Neural crest cell (in vitro differentiated cells): ENCODE measurements at places on chromosomes 2 and 18. TPM values are rescaled to one million over a fixed set of nuclear protein-coding genes. Genes with fewer than 3 reads are reported as not detected.
A peak's percentile ranks its signal among the peaks of the same experiment; 100 is the strongest.

DNA sequence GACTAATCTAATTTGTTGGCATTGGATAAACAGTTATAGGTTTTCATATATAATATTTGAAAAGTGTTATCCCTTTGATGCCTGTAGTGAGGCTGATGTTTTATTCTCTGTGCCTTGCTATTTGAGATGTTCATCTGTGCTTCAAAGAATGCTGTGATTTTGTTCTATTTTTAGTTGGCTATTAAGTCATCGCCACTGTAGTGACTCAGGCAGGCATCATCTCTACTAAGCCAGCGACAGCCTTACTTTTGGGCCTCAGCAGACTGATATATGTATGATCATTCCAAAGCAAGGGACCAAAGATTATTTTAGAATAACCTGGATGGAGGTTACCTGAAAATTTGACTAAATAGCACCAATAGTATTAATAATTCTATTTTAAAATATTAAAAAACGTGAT is 1674.5 kb upstream of the NXPH2 start:
- no peak for DNase-seq

Gene LAMA3
- 0.25 and 0.35 TPM in 2 replicates for total RNA-seq

GRCh38 chr2:43803113-43803512 is 29.3 kb downstream of the DYNC2LI1 start:
- DNase-seq, result no peak

Gene PKDCC
- total RNA-seq, result 74.4 and 81.9 TPM in 2 replicates

- DNase-seq, result no peak
Observed at GRCh38 chr2:105504459-105504858, 105.6 kb upstream of the FHL2 start.

Gene GBX2
- 21.3 and 21.9 TPM in 2 replicates for total RNA-seq

DNA sequence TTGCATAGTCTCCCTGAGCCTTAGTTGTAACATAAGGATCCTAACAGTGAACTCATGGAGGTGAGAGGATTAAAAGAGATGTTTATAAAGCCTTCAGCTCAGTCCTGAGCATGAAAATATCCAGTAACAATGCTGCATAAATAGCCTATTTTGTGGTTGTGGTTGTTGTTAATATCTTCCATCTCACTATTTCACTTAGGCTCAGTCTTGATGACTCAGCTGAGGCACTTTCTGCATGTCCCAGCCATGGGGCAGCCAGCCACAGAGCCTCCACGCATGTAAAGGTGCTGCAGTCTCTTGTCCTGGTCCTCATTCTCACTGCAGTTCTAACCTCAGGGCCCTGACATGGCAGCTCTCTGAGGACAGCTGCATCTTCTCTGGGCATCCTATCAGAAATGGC is 218.8 kb upstream of the PKDCC start:
- no peak for DNase-seq

GRCh38 chr2:241893265-241893664 is 23.7 kb downstream of the RTP5 start:
- DNase-seq, result no peak

Gene REG1B
- total RNA-seq, result not detected in 2 replicates

DNA sequence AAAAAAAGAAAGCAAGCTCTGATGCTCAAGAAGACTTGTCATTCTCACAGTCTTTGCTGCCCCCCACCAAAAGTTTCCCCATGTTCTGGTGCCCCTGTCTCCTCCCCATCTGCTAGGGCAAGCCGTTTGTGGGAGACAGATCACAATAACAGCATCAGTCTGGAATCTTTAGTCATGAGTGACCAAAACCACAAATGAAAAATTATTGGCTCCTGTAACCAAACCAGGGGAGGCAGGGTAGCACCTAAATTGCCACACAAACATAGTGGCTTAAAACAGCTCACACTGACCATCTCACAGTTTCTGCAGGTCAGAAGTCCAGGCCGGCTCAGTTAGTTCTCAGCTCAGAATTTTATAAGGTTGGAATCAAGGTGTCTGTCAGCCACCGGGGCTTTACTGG is 9.1 kb upstream of the B3GNT7 start:
- DNase-seq, result no peak

DNA sequence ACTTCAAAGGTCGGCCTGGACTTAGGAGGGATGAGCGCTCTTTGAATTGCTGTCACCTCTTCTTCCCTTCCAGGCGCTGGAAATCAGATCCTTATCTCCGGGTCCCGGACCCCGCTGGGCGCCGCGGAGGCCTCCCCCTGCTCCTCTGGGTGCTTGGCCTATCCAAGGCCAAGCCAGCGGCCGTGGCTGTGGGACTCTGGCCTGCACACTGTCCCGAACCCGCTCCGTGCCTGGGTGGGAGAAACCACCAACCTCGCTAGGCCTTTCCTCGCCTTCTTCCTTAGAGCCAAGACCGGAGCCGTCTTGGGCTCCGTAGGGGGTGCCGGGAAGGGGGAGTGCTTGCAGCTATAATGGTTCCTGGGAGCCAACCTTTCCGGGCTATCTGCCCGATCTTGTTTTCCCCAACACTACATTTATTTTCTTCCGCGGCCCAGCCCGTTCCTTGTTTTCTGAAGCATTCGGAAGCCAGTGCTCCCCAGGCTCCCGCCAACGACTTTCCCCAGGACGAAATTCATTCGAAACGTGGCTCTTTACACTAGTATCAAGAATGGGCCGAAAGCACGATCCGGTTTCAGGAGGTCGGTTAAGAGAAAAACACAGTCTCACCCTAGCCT is 2.4 kb downstream of the OSR1 start:
- DNase-seq, result no peak

DNA sequence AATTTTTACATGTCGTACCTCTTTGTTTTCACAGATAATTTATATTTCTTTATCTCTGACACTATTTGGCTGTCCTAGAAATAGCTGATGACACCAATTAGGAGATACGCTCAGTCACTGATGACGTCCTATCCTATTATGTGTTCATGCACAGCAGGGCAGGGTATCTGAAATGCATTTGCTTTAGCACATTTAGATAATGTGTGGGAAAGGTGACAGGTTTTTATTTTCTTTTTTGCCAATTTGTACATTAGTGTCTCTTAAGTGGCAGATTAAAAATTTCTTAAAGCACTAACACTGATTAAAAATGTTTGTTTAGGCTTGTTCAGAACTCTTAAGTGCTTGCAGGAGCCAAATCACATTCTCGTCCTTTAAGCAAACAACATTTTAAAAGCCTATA is 39.7 kb downstream of the CDC42EP3 start:
- no peak for DNase-seq

GRCh38 chr2:47783486-47784351 is 774 bp downstream of the MSH6 start:
- peak; percentile 60 for DNase-seq

Gene CYRIA
- total RNA-seq, result 10.2 and 11.1 TPM in 2 replicates

DNA sequence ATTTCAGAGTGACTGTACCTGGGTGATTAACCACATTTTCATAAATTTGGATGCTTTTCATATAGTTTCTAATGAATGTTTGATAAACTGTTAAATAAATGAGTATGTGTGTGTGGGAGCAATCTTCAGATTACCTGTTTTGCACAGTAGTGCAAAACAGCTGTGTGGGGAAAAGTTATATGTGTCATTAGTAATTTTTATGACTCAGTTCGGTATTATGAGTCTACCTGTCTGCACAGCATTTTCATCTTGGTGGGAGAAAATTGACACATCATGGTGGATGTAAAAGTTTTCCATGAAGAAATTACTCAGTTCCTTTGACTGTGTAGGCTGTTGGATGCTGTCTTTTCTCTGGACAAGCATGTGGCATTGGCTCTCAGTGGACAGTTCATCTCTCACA is 43.8 kb downstream of the LTBP1 start:
- DNase-seq, result no peak

GRCh38 chr2:29050591-29050990 is 23.7 kb downstream of the PCARE start:
- no peak for DNase-seq

Gene WDR12
- 69.8 and 71.1 TPM in 2 replicates for total RNA-seq

DNA sequence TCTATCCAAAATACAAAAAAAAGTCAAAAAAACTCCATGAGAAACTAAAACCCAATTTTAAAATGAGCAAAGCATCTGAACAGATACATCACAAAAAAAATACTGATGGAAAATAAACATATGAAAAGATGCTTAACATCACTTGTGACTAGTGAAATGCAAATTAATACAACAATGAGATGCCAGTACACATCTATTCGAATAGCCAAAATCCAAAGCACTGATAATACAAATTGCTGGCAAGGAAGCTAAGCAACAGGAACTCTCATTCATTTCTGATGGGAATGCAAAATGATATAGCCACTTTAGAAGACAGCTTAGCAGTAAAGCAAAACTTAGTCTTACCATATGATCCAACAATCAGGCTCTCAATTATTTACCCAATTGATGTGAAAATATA is 190.2 kb upstream of the FN1 start:
- no peak for DNase-seq

- DNase-seq, result peak; percentile 3
Observed at GRCh38 chr18:25921677-25922421, 168.6 kb downstream of the SS18 start.

- DNase-seq, result no peak
Observed at GRCh38 chr18:32258148-32258547, 68.3 kb downstream of the MEP1B start.

Gene INHA
- total RNA-seq, result 0.50 TPM in 1 of 2 replicates, not detected in the other

DNA sequence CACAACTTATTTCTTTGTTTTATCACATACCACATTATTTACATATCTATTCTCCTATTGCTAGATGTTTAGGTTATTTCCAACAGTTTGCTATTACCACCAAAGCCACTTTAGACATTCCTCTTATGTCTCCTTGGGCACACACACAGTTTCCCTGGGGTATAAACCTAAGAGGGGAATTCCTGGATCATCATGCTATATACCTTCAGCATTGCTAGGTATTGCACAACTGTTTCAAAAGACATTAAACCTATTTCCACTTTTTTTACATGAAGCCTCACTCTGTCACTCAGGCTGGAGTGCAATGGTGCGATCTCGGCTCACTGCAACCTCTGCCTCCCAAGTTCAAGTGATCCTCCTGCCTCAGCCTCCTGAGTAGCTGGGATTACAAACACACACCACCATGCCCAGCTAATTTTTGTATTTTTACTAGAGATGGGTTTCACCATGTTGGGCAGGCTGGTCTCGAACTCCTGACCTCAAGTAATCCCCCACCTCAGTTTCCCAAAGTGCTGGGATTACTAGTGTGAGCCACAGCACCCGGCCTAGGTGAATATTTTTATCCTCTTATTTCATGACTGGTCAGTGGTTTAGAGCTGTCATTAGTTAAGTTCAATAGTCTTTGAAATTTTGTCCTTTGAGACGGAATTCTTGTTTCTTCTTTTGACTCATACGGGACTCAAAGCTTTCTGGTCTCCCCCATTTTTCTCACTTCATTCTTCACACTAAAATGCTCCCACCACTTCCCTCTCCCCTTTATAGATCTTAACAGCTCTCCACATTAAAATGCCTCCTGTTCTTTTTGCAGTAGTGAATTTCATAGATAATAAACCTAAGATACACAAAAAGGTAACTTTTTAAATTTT is 30.3 kb downstream of the SULT1C4 start:
- DNase-seq, result no peak

GRCh38 chr2:42569883-42570282 is 1.5 kb downstream of the MTA3 start:
- DNase-seq, result no peak

DNA sequence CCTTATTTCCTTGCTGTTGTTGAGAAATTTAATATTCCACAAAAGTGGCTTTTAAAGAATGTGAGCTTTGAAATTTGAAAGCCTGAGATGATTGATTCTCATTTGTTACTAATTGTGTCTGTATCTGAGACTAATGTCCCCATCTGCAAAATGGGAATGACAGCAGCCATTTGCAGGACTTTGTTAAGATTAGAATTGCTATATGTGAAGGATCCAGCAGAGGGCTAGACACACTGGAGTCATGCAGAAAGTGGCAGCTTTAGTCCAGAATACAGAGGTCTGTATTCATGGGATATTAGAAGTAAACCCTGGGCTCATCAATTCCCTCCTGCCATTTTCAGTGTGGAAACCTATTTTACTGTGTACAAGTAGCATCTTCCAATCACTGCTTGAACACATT is 296.5 kb upstream of the GYPC start:
- DNase-seq, result no peak

Gene FAM237A
- total RNA-seq, result not detected in 2 replicates

Gene SMIM21
- total RNA-seq, result not detected in 2 replicates

Gene FEV
- total RNA-seq, result not detected in 2 replicates

- no peak for DNase-seq
Observed at GRCh38 chr2:85016446-85016845, 45.5 kb downstream of the KCMF1 start.

Gene UGT1A10
- not detected in 2 replicates for total RNA-seq

DNA sequence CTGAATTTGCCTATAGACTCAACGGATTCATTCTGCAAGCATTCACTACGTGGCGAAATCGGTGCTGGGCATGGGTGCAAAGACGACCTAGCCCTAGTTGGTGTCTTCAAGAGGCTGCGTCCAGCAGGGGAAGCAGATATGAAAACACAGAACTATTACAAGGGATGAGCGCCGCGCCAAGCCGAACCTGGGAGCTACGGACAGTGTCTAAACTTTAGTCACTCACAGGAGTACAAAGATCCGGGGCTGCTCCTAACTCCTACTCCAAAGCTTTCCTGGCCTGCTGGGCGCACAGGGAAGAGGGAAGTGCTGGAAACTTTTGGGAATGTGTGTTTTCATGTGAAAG is 732 bp upstream of the ANXA4 start:
- DNase-seq, result peak; percentile 18

Gene COL6A3
- total RNA-seq, result 4.5 and 4.9 TPM in 2 replicates

Gene KRTCAP3
- total RNA-seq, result 5.5 and 6.9 TPM in 2 replicates

GRCh38 chr2:3526871-3527270 is 7.5 kb upstream of the ADI1 start:
- no peak for DNase-seq

- DNase-seq, result no peak
Observed at GRCh38 chr2:126849486-126849885, 49.2 kb upstream of the TEX51 start.

GRCh38 chr2:37586663-37587317 is 84.7 kb downstream of the CDC42EP3 start:
- DNase-seq, result no peak

Gene ANKRD30B
- not detected in 2 replicates for total RNA-seq

DNA sequence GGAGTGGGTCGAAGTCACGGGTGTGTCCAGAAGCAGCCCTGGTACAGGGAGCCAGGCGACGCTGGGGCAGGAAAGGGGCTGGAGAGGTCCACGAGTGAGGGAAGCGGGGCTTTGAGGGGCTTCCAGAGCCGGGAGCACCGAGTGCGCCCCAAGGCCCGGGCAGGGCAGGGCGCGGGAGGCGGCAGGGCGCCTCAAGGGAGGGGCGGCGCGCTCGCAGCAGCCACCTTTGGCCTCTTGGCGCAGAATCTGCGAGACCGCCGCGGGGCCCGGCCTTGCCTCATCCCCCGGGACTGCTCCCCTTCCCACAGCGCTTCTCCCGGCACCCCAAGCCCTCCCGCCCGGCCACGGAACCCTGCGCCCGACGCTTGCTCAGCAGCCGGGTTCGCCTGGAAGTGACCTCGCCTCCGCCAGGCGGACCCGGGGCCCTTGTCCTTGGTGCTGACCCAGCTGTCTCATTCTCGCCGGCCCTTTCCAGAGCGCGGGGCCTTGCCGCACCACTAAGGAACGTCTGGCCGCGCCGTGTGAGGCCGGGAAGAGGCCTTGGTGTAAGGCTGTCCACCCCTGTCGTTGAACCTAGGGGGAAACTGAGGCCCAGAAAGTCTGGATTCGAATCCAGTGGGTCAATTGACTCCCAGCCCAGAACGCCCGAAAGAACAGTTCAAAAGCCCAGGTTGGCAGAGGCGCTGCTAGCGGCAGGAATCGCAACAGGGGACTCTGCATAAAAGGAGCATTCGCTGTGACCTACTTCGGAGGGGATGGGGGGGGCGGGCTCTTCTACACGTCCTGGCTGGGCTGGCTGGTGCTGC is 584 bp upstream of the DNER start:
- DNase-seq, result peak; percentile 49

GRCh38 chr2:162196638-162197037 is 44.6 kb upstream of the GCG start:
- DNase-seq, result no peak

Gene PECR
- total RNA-seq, result 12.5 and 18.2 TPM in 2 replicates

- DNase-seq, result no peak
Observed at GRCh38 chr2:216064014-216064630, 17.5 kb downstream of the PECR start.
